ENCODE measurements at places on chromosomes 16 and 17. TPM values are rescaled to one million over a fixed set of nuclear protein-coding genes. Genes with fewer than 3 reads are reported as not detected.
A peak's percentile ranks its signal among the peaks of the same experiment; 100 is the strongest.

Gene SETD1A
- total RNA-seq = 2.2 TPM

Gene MPO
- total RNA-seq = 0.22 TPM

Gene HOXB2
- total RNA-seq = 0.22 TPM

DNA sequence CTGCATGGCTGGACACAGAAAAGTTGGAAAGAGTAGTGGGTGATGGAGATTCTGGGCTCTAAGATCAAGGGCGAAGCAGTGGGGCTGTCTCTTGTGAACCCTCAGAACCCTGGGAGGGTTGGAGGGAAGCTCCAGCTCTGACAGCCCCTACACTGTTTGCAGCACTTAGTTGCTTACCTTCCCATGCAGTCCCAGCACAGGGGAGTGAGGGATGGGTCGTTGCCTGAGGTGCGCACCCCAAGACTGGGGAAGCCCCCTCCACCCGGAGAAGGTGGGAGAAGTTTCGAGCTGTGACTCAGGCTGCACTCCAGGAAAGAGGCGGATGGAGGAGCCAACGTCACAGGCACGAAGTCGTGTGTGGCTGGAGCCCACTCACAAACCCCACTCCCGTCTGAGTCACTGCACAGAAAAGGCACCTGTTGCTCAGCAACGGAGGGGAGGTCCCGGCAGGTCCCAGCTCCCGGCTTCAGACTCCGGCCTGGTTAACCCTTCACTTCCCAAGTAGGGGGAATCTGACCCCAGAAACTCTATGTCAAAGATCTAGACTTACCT, 60.1 kb downstream of the AIPL1 start:
- no peak for DNase-seq

- peak; percentile 50 for DNase-seq
Measured at GRCh38 chr16:81885976-81886586, 107.0 kb downstream of the PLCG2 start.

Gene CSH1
- not detected for total RNA-seq

Gene ALOX12B
- total RNA-seq = not detected

DNA sequence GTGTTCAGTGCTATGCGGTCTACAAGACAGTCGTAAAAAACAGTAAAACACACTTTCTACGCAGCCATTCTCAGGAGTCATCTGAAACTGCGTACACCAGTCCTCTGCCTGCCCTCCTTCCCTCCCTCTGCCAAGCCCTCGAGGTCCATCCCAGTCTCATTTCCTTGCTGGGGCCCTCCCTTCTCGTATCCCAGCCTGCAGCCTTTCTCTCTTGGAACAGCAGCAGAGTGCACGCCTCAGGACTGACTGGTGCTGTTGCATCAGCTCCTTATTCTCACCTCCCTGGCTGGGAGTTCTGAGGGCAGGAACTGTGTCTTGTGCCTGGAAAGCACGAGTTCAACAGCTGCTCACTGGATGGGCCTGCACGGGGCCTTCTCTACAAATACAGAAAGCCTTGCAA, 12.5 kb downstream of the FAHD1 start:
- peak; percentile 13 for DNase-seq

GRCh38 chr17:42484304-42484703, 25.6 kb downstream of the ATP6V0A1 start:
- DNase-seq = no peak

GRCh38 chr17:47252209-47252608, 1.4 kb upstream of the ITGB3 start:
- DNase-seq = no peak

Gene PLA2G10
- total RNA-seq = not detected

DNA sequence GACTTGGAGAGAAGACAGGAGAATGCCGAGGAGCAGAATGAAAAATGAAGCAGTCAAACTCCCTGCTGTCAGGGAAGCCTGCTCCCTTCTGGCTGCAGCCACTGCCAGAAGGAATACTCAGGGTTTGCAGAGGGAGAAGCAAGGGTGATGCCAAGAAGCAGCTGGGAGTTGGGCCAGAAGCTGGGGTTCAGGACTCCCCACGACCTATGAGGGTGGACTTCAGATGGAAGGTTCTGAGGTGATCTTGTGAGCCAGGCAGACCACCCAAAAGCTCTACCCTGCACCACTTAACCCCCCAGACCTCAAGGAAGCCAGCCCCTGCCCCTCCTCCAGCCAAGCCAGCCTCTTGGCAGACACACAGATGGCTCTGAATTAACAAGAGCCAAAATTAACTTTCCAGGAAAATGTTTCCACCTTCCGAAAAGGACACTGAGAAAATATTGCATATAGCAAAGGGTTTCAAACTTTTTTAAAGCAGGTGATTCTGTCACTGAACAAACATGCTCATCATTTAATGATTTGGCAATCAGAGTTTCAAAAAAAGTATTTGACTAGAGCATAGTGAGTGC, 126.0 kb upstream of the ERCC4 start:
- no peak for DNase-seq

- DNase-seq = no peak
Measured at GRCh38 chr17:7459961-7460545, 15.2 kb downstream of the CHRNB1 start.

Gene NTN1
- total RNA-seq = 0.65 TPM

Gene HEATR9
- total RNA-seq = not detected

All from lung microvascular endothelial cell (primary cell).